ENCODE measurements at places on chromosomes 11 and 22.

DNA sequence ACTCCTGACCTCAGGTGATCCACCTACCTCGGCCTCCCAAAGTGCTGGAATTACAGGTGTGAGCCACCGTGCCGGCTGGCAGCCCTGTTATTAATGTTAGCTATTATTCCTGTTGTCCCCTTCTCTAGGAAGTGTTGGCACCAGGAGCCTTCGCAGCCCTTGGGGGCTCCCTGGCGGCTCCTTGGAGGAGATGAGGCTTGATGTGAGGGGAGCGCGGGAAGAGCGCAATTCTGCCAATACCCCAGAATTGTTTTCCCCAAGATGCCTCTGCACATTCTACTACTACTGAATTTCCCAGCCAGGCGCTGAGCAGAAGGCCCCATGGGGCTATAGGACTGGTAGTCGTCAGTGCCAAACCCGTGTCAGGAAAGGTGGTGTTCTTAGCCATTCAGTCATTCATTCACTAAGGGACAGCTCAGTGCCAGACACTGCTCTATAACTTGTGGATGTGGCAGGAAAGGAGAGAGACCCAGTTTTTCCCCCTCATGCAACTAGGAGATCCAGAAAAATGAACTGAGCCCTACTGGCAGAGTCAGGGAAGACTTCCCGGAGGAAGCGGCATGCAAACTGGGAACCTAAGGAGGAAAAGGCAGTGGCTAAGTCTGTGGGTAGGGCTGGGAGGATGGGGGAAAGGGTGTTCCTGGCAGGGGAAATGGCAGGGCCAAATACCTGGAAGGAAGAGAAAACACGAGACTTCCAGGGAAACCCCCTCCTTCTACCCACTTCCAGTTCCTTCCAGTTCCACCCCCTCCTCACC lies 3.5 kb downstream of the FBLN1 start:
- no peak for DNase-seq

DNA sequence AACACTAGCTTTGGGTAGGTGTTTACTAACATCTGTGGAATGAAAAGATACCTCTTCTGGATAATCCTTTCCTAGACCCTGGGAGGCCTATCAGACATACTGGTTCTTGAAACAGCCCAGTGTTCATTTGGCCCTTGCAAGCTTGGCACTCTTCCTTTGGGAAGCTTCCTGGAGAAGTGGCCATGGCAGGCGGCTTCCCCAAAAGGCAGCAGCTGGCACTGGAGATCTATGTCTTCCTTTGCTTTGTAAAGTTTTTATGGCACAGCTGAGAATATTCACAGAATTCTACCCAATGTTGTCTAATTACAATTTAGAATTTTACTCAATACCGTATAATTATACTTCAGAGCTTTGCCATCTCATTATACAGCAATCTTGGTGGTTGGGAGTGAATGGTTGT lies 199.2 kb upstream of the C11orf87 start:
- no peak for DNase-seq

GRCh38 chr11:80388130-80388529 lies 947.3 kb upstream of the TENM4 start:
- no peak for DNase-seq

GRCh38 chr11:35151683-35152280 lies 12.8 kb downstream of the CD44 start:
- DNase-seq: no peak

Measured in activated effector memory CD4-positive, alpha-beta T cell treated with anti-CD3 and anti-CD28 coated beads, Interleukin-2, amount 50 U/mL, for 16 hours (primary cell).